Bronchial smooth muscle cell (primary cell): ENCODE measurements at places on chromosomes 2 and 18. TPM values are rescaled to one million over a fixed set of nuclear protein-coding genes. Genes with fewer than 3 reads are reported as not detected.

The MFSD2B gene
- total RNA-seq = under 0.01 and 0.17 TPM in 2 replicates

The GPR75 gene
- total RNA-seq = 0.52 and 0.95 TPM in 2 replicates

The DSEL gene
- total RNA-seq = 35.7 and 74.9 TPM in 2 replicates

The NHEJ1 gene
- total RNA-seq = 14.2 and 17.5 TPM in 2 replicates

The CPLX4 gene
- total RNA-seq = not detected in 2 replicates

The PSMA8 gene
- total RNA-seq = not detected in 2 replicates

The DLX1 gene
- 1.4 TPM in 2 replicates for total RNA-seq
